Kidney glomerular epithelial cell (primary cell): ENCODE measurements at places on chromosomes 16 and 17.

DNA sequence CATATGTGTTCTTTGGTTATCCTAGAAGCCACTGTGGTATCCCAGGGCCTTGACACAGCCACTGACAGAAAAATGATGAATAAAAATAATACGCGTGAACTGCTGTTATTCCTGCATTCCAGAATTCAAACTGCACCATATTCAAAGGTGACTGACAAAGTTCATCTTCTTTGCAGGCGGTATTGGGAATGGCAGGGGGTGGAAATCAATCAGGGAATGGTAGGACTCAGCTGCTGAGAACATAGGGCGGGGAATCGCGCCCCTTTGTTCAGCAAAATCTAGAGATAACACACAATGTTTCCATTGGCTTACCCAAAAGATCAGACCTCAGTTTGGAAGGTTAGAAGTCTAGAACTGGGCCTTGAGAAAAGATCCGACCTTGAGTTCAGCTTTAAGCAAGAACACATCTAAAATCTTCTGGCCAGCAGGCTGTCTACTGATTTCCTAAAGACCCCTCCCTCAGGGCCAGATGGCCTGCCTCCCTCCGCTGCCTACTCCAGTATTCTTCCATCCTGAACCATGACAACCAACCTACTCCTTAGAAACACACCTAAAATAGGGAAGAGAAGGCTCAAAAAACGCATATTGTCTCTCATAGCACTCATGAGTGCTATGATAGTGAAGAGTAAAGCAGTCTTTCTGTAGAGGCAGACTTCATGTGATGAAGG lies 34.1 kb downstream of the CDK5R1 start:
- DNase-seq: no peak

- DNase-seq: peak; percentile 74
Measured at GRCh38 chr17:61168506-61168905, 231.1 kb upstream of the TBX2 start.

GRCh38 chr17:50708050-50709000 lies 611 bp upstream of the ANKRD40 start:
- no peak for DNase-seq

DNA sequence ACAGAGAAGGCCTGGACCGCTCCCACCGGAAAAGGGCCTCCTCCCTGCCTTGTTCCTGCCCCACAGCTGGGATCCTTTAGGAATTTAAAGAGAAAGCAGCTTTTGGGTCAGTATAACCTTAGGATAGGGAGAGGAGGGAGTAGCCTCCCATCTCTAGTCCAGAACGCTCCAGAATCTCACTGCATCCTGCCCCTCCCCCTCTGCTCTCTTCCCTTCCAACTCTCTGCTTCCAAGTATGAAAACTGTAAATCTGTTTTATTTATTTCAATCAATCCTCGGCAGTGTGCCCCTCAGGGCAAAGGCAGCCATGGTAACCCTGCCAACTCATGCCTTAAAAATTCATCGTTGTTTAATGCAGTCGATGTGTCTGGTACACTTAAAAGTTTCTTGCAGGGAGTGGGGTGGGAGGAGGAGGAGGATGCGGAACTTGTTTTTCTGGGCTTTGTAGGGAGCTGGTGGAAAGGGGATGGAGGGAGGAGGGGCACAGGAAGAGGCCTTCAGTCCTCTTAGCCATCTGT lies 21.2 kb upstream of the MTSS2 start:
- DNase-seq: peak; percentile 61

DNA sequence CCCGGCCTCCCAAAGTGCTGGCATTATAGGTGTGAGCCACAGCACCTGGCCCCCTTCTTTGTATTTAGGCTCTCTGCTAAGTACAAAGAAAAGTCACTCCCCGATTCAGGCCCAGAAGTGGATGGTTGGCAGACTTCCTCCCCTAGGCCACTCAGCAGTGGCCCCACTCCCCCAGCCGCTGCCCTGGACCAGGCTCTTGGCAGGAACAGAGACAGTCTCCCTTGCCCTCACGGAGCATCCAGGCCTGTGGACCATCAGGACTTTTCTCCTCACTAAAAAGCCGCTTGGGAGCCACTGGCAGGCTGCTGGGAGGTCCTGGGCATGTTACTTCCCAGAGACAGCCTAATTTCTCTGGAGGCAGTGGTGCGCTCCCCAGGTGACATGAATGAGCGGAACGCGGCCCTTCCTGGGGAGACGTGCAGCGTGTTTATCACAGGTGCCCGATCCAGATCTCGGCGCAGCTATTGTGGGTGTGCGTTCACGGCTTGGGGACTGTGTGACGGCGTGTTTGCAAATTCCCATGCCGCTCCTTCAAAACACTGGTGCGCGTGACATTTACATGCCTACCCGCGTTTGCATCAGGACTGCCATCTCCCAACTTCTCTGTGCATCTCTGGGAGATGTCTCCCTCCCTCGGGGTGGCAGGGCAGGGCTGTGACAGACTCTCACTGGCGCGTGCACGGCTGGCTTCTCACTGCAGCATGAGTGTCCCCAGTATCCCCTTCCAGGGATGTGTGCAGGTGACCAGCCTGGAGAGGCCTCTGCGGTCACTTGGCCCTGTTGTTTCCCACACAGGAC lies 16.6 kb downstream of the WSCD1 start:
- DNase-seq: no peak

GRCh38 chr17:17423656-17424055 lies 53.1 kb upstream of the MED9 start:
- no peak for DNase-seq

DNA sequence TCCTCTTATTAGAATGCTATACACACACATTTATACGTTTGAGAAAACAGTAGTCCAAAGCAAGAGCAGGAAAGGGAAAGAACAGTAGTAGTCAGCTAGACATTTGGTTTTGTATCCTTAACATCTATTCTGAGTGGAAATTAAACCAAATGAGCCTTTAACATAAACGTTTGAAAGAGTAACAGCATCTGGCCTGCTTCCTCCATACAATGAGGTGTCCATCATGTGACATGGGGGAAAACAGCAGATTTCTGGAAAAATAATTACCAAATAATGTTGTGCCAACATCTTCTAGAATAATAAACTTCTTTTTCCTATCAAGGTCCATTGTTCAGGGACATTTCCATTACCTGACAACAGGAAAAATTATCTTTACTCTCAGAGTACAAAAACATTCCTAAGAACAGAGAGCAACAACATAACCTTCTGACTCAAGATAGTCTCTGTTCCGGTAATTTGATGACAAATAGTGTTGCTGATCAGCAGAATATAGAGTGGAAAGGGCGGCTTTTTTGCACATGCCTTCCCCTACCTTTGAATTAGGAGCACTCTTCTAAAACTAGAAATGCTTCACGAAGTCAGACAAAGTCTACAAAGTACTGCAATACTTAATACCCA lies 20.2 kb downstream of the CYTH1 start:
- no peak for DNase-seq

DNA sequence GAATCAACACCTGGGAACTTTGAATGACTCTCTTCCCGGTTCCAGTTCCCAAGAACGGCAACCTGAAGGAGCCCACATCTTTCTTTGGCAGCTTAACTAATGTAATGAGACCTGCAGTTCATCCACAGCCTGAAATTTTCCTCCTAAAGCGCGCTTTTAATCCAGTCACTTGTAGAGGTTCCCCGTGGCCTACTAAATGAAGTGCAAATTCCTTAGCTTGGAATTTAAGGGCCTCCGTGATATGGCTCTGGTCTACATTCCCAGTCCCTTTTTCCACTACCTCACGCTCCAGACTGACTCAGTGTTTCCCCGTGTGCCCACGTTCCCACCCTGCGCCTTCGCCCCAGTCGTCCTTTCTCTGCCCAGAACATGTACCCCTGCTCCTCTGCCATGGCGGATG lies 27.2 kb downstream of the FZD2 start:
- no peak for DNase-seq

GRCh38 chr17:52546990-52547389 lies 388.5 kb upstream of the CA10 start:
- no peak for DNase-seq

GRCh38 chr16:81427219-81427618 lies 17.4 kb upstream of the CMIP start:
- DNase-seq: no peak

DNA sequence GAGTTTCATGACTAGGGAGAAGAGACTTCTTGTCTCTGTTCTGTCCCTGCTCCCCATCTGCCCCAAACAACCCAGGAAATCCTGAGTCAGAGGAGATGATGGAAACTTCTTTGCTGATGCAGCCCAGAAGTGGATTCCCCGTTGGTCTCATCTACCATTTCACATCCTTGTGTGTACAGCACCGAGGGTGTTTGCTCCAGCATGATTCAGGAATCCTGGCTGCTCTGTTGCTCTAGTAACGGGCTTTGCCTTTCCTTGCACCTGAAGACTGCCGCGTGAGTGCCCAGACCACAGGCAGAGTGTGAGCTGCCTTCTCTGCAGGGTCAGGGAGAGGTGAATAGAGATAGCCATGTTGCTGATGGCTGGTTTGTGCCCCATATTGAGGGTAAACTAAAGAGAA lies 408.4 kb downstream of the CPPED1 start:
- DNase-seq: no peak

GRCh38 chr16:1109648-1110047 lies 13.6 kb upstream of the C1QTNF8 start:
- DNase-seq: peak; percentile 2

DNA sequence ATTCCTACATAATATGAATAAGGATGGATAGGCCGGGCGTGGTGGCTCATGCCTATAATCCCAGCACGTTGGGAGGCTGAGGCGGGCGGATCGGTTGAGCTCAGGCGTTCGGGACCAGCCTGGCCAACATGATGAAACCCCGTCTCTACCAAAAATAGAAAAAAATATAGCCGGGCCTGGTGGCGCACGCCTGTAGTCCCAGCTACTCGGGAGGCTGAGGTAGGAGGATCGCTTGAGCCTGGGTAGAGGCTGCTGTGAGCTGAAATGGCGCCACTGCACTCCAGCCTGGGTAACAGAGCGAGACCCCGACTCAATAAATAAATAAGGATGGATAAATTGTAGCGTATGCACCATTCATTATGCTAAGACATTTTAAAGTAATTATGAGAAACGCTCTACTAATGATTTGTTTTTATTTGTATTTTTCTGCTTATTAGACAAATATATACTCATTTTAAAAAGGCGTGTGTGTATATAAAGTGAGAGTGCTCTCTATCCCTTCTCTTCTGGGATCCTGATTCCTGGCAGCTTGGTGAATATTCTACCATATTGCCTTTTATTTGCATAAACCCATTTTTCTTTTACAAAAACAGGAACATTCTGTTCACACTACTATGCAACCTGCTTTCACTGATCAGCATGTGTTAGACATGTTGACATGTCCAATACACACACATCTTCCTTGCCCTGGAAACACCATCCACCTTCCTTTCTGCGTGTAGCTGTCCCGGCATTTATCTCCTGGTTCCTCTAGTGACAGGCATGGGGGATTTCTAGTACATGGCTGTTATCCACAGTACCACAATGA lies 26.4 kb downstream of the DDX19A start:
- no peak for DNase-seq

DNA sequence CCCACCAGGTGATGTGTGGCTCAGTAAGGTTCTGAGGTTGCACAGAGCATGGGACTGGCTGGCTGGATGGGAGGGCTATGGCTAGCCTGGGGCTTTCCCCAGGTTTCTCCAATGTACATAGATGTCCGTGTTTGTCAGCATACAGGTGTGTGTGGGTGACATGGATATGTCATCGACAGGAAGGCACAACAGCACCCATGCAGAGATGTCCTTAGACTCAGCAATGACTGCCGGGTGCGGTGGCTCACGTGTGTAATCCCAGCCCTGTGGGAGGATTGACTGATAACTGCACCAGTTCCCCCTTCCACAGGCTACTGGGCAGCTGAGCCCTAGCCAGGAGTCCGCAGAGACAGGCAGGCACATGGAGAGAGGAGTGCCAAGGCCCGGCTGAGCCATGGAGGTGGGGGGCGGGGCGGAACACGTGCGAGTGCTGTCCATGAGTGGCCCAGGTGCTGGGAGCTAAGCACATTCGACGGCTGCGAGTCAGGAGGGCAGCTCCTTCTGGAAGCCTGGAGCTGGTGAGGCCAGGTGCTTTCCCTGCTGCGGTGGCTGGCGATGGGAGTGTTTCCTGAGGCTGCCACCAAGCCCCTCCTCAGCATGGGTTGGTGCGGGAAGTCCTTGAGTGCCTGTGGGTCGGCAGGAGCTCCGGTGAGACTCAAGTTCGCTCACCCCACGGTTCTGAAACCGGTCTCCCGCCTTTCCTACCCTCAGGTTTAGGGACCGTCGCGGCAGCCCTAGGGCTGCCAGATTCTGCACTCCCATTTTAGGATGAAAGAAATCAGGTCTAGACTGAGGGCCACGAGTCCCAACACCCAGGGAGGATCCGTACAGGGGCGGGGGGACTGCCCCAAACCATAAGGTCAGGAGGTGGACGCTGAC lies 858 bp upstream of the ASPSCR1 start:
- no peak for DNase-seq

GRCh38 chr17:41633556-41634199 lies 9.3 kb upstream of the KRT17 start:
- DNase-seq: no peak

GRCh38 chr16:78415669-78416068 lies 316.2 kb downstream of the WWOX start:
- DNase-seq: no peak

GRCh38 chr17:51711581-51711980 lies 446.9 kb downstream of the CA10 start:
- DNase-seq: no peak

- DNase-seq: no peak
Measured at GRCh38 chr17:50691550-50692447, 15.9 kb downstream of the ANKRD40 start.

GRCh38 chr16:72666267-72666666 lies 381.7 kb downstream of the ZFHX3 start:
- DNase-seq: no peak

GRCh38 chr17:50171371-50172071 lies 5.7 kb downstream of the SGCA start:
- DNase-seq: no peak

- DNase-seq: no peak
Measured at GRCh38 chr16:57044931-57045693, 47.3 kb upstream of the CPNE2 start.

DNA sequence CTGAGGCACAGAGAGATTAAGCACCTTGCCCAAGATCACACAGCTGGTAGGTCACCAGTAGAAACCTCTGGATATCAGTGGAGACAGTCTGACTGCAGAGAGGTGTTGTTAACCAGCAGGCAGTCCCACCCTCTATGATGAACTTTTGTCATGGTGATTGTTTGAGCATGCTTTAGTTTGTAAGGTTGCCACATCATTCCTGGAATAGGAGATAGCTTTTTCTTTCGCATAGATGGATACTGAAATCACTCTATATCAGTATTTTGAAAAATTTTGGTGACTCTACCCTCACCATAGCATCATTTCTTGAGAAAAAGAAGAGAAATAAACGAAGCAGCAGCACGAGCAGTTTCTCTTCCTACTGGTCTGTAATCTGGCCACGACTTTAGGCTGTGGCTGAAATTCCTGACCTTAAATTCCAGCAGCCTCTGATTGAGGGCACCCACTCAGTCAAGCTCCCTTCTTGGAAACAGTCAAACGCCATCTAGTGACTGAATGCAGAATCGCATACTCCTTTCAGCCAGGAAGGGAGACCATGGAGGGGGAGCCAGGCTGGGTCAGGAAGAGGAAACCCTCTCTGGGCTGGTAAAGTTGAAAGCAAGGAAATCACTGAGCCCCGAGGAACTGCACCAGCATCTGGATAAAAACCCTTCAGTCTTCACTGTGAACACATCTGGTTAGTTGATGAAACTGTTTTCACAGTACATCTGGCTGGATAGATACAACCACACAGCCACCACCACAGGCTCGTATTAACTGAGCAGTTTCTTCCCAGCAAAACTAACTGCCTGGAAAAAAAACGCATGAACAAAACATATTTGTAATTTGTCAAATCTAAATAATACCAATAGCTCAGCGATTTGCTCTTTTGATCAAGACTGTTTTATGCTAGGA lies 108.5 kb upstream of the XYLT1 start:
- DNase-seq: peak; percentile 27
